ENCODE measurements at places on chromosomes 6 and 20. TPM values are rescaled to one million over a fixed set of nuclear protein-coding genes. Genes with fewer than 3 reads are reported as not detected.

The VNN1 gene
- not detected for total RNA-seq

The APOM gene
- 3.4 TPM for total RNA-seq

The BHLHE23 gene
- total RNA-seq: 0.38 TPM

The TBX18 gene
- total RNA-seq: not detected

The LSM14B gene
- 65.6 TPM for total RNA-seq

The KIF16B gene
- 9.2 TPM for total RNA-seq

The OR2J3 gene
- not detected for total RNA-seq

The TCF21 gene
- not detected for total RNA-seq

DNA sequence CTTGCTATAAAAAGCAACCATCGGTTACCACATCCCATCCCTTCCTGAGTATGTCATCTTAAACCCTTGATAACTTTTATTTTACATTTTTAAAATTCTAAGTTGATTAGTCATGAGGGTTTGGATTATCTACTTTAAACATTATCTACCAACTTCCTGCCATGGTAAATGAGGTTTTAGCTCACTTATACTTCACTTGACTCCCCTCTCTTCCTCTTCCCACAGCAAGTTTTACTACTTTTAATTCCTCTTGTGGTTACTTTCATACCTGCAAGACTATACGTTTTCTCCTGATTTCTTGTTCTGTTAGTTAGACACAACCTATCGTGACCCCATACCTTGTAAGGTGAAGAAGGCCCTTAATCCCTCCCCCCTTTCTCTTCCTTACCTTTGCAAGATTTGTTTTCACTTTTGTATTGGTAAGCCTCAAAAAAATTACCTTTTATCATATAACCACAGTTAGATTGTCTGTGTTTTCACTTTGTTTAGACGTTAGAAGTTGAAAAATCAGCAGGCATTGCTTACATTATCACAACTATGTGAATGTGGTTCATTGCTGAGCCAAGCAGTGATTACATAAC lies 60.1 kb upstream of the OGFRL1 start:
- no peak for DNase-seq

DNA sequence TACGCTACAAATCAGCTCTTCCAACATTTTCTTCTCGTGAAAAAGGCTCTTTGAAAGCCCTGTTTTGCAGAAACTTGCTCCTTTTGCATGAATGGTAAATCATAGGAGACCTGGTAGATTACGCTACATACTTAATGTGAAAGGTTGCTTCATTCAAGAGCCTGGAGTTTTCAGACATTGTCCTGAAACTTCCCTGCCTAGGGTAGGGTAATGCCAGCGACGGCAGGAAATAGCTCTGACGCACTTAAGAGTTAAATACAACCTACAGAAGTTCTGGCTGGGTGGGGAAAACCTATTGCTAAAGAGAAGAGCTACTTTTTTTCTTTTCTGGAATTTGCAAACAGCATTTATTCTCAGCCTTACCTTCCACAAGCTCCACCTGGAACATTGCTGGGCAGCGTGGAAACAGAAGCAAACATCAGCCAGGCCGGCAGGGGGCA lies 144.5 kb downstream of the LPA start:
- no peak for DNase-seq

DNA sequence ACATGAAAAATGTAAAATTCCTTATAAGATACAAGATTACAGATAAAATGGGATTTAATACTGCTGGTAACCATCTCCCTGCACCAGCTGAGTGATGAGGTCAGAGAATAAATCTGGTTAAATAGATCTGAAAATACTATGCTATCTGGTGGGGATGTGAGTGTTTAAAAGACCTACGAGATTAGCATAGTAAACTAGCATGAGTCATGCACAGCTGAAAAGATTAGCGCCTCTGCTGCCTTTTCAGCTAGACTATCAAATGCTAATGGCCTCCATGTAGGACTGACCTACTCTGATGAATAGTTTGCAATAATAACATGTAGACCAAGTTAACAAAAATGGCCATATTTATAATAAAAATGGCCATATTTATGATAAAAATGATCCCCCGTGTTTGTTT lies 553.3 kb downstream of the C6orf118 start:
- no peak for DNase-seq

DNA sequence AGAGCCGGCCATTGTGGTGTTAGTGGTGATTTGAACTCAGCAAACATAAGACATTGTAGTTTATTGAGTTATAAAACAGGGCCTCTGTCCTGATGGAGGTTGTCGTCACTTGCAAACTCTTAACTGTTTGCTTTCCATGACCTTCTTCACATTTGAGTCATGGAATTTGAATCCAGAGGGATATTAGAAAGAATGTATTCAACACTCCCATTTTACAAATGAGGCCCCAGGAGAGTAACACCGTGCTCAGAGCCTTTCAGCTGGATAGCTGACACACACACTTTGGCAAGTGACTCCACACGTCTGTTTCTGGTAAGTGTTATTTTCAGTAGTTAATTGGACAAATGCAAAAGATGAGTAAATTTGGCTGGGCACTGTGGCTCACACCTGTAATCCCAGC lies 72.4 kb upstream of the XRN2 start:
- no peak for DNase-seq

DNA sequence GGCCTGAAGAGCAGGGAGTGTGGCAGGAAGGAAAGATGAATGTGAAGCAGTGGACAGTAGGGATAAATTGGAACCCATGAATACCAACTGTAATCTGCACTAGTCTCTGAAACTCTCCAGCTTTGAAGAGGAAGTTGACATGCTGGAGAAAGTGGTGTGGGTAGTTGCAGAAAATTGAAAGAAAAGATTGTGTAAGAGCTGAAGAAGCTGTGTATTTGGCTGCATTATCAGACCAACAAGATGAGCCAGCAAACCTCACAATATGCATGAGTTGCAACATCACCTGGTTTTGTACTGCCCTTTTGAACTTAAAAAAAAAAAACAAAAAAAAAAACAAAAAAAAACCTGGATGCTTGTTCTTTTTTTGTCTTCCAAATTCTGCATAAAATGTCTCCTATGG lies 921.9 kb upstream of the EYS start:
- no peak for DNase-seq

- no peak for DNase-seq
Observed at GRCh38 chr6:151241853-151242252, 2.1 kb downstream of the AKAP12 start.

- no peak for DNase-seq
Observed at GRCh38 chr20:20002101-20002998, 14.8 kb upstream of the NAA20 start.

GRCh38 chr6:132357120-132357519 lies 44.2 kb downstream of the MOXD1 start:
- no peak for DNase-seq

DNA sequence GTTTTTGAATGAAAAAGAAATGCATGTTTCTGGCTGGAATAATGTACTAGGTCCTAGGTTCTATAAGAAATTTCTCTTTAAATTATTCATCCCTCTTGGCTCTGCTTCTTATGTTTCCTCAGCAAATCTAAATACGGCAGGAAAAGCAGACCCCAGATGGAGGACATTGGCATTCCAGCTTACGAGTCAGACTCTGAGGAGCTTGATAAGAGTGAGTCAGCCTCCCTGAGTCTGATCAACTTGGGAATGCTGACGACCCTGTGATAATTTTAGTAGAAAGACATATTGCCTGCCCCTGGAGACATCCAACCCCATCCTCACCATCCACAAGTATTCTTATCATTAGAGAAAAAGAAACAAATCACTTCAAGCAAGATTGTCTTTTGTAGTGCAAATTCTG lies 509.7 kb upstream of the MARCKS start:
- DNase-seq: no peak

GRCh38 chr6:136338486-136338885 lies 48.8 kb upstream of the BCLAF1 start:
- DNase-seq: no peak

DNA sequence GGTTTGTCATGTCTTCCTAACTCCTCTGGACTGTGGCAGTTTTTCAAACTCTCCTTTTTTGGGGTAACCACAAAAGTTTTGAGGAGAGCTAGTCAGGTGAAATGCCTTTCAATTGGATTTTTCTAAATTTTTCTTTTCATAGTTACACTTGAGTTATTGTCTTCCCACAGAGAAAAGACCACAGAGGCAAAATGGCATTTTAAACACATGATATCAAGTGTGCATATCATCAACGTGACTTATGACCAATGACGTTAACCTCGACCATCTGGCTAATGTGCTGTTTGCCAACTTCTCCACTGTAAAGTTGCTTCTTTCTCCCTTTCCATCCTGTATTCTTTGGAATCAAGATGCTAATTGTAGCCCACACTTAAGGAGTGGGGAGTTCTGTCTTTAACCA lies 41.3 kb upstream of the SNAP25 start:
- DNase-seq: no peak

- no peak for DNase-seq
Observed at GRCh38 chr20:50932691-50933280, 1.5 kb upstream of the ADNP start.

GRCh38 chr6:114608091-114608490 lies 265.3 kb upstream of the HS3ST5 start:
- no peak for DNase-seq

DNA sequence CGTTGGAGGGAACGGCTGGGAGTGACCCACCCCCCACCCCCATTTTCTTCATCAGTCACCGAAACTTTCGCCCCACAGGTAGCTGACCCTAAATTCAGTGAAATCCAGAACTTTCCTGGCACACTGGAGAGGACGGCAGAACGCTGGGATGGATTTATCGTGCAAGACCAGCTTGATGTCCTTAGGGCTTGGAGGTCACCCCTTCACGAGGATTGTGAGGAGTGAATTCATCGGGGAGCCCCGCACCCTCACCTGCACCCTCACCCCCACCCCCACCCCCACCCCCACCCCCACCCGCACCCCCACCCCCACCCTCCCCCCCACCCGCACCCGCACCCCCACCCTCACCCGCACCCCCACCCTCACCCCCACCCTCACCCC lies 13.3 kb upstream of the TCFL5 start:
- no peak for DNase-seq

- DNase-seq: peak; percentile 77
Observed at GRCh38 chr6:125995972-125996580, 9.7 kb downstream of the TRMT11 start.

GRCh38 chr6:130780122-130780521 lies 47.1 kb upstream of the SMLR1 start:
- DNase-seq: no peak

- no peak for DNase-seq
Observed at GRCh38 chr6:139271056-139271455, 20.7 kb downstream of the TXLNB start.

GRCh38 chr20:3378138-3378537 lies 29.3 kb downstream of the DNAAF9 start:
- no peak for DNase-seq

DNA sequence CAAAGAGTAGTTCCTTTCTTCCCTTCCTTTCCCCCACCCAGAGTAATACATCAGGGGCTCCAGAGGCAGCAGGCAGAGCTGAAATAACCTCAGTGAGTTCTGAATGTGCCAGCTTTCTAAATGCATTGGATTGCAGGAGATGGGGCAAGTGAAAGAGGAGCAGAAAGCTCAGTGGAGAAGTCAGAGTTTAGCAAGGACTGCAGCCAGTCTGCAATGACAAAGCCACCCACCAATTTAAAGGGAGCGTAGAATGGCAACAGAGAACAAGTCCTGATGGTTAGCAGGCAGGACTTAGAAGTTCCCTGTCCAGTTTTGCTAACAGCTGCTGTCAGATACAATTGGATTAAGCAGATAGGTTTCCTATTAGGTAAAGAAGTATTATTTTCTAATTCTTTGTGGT lies 203.4 kb upstream of the RIN2 start:
- DNase-seq: no peak

GRCh38 chr6:20334962-20335361 lies 66.7 kb upstream of the E2F3 start:
- no peak for DNase-seq

- DNase-seq: no peak
Observed at GRCh38 chr20:13533946-13534345, 104.8 kb downstream of the TASP1 start.

DNA sequence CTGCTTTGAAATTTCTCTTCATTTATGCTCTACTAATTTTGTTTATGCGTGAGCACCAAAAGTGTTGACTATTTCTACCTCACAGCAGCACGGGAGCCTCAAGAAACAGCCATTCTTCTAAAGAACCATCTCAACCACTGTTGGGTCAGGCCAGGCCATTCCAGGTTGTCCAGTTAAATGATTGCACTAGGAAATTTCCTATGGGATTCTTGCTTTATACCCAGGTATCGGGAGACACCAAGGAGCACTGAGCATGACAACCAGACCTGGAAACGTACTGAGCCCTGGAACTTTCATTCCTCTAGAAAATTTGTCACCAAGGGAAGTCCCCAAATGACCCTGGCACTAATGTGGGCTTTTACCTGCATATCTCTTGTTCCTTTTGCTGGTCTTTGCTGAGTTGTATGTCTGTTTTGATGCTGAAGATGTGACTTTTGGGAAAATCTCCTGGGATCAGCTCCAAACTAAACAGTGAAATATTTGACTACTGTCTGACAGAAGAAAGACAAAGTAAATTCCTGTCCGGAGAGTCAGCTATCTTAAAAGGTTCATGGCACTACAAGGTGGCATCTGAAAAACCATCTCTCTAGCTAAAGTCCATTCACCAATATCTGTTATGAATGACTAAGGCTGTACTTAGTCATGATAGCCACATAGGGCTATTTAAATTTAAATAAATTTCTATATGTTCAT lies 70.5 kb downstream of the SNAP25 start:
- no peak for DNase-seq

- DNase-seq: no peak
Observed at GRCh38 chr6:90194371-90194841, 102.2 kb downstream of the BACH2 start.

DNA sequence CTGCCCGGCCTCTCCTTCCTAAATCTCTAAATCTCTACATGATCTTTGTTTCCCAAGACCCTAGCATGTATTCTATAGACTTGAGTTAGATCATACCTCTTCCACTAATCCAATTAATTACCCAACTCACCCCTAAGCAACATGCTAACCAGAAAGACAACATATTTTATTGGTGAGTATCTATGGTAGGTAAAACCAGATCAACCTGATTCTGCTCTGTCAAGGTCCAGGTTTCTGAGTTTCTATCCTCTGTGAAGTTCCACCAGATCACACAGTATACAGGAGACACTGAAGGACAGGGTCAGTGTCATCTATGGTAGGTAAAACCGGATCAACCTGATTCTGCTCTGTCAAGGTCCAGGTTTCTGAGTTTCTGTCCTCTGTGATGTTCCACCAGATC lies 363.2 kb upstream of the MARCKS start:
- DNase-seq: no peak

DNA sequence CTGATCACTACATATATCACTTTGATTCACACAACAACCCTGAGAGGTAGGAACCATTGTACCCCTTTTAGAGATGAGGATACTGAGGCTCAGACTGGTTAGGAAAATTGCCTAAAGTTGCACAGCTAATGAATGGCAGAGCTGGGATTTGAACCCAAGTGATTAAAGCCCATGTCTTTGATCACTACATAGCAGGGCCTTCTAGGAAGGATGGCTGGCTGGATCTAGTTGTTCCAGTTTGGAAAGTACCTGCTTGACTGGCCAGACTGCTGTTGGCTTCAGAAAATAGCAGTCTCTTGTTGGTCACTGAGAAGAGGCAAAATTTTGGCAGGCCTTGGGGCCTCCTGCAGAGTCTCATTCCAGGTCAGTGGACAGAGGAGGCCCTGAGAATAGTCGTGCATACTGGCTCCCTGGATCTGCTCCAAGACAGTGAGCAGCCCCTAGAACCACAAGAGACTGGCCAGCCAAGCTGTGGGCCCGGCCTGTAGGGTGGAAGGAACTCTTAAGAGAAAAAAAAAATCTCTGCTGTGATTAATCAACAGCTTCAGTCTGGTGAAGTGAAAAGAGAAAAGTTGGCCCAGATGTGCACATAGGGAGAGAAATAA lies 17.5 kb downstream of the PPARD start:
- no peak for DNase-seq

GRCh38 chr20:37296371-37296770 lies 6.9 kb downstream of the MANBAL start:
- DNase-seq: no peak

GRCh38 chr6:26660000-26660361 lies 435 bp upstream of the ZNF322 start:
- no peak for DNase-seq

Data from H1 (cell line).